ENCODE measurements at places on chromosomes 3 and 15.

DNA sequence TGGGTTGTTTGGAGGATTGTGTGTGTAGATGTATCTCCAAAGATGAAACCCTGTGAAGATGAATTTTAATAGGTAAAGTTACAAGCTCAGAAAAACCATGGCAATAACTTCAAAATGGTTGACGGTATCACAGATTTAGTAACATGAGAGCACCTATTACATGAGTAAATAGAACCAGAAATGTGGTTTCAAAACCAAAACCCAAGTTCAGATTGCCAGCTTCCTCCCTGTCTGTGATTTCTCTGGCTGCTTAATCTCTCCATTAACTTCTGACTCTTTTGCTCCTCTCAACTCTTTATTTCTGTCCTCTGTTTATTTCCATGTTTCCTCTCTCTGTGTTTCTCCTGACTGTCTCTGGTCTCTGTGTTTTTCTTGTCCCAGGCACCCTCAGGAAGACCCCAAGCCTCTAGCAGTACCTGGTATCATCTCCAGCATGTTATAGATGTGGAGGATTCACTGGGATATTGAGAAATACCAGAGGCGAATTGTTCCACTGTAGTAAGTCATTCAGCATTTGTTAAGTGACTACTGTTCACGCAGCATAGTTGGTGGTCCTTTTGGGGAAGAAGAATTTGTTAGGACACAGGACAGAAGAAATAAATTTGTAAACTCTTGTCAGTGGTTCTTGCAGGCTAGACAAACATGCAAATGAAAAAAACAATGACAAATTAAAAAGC lies 138.8 kb downstream of the BBX start:
- no peak for DNase-seq

DNA sequence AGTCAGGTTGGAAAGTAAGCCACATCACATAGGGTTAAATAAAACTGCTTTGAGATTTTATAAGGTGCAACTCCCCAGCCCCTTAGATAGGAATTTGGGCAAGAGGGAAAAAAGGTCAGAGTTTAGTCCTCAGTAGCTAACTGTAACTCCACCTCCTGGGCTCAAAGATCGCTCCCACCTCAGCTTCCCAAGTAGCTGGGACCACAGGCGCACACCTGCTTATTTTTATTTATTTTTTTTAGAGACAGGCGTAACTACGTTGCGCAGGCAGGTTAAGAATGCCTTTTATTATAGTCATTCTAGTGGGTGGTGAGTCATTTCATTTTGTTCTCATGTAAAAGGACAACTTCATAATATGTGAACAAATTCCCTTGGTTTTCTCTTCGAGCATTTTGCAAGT lies 14.7 kb downstream of the TM2D3 start:
- DNase-seq = no peak

- DNase-seq = peak; percentile 97
These were observed 452.8 kb upstream of the THBS1 start for GRCh38 chr15:39127925-39128617.

DNA sequence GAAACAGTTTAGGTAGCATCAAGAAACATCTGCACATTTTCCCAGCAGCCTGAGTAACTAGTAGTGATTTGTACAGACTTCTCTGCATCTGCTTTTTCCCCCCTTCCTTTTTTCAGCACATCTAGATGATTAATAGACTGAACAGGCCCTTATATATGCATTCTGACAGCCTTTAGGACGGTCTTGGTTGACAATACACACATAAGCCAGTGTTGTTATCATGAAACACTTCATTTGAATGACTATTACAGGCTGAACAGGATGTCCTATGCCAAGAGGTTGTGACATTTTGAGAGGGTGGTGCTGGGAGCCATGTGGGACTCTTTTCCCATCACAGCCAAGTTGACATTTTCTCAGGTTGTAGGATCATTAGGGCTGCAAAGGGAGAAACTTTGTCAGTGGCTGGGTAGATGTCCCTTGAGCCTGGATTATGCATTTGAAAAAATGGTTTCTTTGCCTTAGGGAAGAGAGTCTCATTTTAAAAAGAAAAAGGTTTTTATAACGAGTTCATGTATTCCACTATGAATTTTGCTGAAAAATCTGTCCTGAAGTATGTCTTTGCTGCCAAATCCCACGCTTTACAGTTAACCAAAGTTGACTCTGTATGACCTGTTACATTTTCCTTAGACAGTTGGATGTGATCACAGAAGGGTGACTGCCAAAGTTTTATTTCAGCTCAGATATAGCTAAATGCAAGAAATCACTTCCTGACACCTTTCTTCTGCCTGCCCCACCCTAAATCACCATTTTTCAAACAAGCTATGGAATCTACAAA lies 73.7 kb downstream of the FILIP1L start:
- peak; percentile 53 for DNase-seq

DNA sequence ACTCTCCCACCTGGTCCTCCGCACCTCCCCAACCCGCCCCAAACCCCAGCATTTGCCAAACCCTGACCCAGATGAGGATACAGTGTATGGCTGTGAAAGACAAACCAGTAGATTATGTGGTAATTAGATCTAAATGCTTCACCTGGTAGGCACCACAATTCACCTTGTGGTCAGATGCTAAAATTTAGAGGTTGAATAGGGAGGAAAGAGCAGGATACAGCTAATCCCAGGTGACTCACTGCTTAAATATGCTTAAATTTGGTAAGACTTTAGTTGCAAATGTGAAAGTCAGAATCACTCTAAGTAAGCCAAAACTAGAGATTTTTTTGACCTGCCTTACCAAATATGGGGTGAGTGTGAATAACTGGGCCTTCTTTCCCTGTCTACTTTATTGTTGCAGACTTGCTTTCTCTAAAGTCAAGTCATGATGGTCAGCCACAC lies 105.5 kb downstream of the MME start:
- peak; percentile 68 for DNase-seq

DNA sequence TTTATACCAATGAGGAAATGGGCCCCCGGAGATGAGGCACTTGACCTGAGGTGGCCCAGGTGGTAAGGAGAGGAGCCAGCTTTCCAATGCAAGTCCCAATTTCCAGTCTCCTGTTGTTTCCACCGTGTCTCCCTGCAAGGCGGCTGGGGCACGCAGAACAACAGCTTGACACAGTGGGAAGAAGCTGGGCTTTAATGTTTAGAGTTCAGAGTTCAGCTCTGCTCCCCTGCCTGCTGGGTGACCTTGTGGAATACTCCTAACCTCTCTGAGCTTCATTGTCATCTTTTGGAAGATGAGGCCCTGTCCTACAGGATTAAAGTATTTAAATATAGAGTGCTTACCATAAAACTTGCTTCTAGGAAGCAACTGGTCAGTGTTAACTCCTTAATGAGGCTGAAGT lies 80.3 kb downstream of the SMAD3 start:
- DNase-seq = no peak

DNA sequence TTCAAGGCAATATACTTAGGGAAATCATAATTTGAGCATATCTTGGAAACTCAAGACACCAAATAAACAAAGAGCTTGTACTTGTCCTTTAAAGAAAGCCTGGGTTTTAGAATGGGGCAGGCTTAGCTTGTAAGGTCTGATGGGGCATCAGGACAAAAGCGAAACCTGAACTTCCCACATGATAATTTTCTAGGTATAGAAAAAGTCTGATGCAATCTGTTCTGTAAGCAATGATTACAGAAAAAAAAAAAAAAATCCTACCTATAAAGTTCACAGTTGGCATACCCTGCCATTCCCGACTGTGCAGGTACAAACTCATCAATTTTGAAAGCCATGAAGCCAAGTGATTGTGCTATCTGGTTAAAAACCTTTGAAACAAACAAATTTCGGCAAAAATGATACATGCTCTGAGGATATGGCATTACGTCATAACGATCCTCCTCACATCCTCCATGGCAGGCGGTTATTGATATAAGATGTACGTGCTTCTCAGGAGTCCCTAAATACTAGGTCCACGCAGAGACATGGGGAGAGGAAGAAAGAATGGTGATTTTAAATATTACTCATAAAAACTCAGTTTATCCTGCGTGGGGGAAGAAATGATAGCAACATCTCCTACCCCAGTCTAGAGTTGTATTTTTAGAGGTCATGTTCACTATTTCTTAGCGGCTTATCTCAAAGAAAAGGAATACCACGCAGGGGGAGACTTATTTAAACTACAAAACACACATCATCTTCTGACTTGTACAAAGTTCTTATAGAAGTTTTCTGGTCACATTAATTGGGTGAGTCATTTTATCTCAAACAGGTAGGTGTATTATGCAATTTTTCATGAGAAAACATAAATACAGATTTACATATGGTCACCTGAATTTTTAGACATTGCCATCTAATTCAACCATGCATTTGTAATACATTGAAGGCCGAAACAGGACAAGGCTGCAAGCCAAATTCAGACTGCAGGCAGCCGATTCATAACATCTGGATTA lies 27.0 kb downstream of the MB21D2 start:
- DNase-seq = no peak
